ENCODE measurements at places on chromosomes 4 and X. TPM values are rescaled to one million over a fixed set of nuclear protein-coding genes. Genes with fewer than 3 reads are reported as not detected.

DNA sequence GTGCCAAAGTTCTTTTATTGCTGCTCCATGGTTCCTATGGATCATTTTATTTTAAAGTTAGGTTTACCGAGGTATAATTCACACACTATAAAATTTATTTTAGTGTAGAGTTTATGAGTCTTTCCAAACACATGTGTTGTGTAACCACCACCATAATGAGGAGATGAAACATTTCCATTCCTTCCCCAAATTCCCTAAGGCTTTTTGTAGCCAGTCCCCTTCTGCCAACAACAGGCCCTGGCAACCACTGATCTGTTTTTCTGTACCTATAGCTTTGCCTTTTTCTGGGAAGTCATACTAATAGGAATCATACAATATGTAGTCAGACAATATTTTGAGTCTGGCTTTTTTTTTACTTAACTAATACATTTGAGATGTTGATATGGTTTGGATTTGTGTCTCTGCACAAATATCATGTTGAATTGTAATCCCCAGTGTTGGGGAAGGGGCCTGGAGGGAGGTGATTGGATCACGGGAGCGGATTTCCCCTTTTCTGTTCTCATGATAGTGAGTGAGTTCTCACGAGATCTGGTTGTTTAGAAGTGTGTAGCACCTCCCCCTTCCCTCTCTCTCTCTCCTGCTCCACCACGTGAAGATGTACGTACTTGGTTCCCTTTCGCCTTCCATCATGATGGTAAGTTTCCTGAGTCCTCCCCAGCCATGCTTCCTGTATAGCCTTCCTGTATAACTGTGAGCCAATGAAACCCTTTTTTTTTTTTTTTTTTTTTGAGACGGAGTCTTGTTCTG is 59.6 kb upstream of the DHX15 start:
- no peak for DNase-seq

GRCh38 chrX:6021316-6022091 is 207.2 kb downstream of the NLGN4X start:
- peak; percentile 2 for DNase-seq

DNA sequence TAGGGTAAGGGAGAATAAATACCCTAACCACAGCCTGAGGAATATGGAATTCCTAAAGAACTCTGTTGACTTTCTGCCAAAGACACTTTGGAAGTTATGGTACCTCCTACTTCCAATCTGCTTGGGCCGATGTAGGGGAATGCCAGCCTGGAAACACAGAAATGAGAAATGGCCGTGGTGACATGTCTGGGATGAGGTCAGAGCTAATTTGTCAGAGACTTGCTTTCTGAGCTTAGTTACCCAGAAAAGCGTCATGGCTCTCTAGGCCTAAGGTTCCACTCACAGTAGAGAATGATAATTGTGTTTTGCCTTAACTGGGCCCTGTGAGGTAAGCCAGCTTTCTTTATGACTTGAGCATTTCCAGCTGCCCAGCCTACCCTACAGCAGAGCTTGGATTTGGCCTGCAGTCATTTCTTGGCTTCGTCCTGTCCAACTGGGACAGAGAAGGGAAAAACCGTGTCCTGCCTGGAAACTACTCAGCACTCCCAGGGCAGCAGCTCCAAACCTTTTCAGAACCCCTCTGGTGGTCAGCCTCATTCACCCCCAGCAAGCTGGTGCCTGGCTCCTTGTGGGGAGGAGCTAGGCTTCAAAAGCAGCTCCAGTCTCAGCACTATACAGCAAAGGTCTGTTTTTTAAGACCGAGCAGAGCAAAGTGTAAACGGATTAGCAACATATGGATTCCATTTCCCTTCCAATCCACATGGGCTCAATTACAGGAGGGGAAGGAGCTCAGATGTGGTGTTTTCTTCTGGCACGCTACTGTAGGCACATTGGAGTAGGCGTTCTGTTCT is 92.3 kb downstream of the RLIM start:
- DNase-seq, result no peak

DNA sequence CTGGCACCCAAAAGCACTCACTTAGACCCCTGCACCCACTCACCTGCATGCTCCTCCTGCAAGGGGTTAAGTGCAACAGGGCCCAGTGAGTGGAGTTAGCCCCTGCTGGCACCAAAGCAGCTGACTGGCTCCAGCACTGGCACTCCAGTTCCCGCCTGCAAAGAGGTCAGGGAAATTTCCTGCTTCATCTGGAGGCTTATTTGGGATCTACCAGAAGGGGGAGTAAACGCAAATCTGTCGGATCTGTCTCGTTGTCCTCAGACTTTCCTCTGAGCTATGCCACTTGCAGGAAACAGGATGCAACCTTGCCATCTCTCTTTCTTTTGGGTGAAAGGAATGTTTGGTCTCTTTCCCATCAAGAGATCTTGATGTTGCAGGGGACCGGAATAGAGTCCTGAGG is 435.6 kb downstream of the PCDH10 start:
- DNase-seq, result no peak

Gene ASMT
- not detected for total RNA-seq

Measured in kidney epithelial cell (primary cell).